DMS79 (cell line): ENCODE measurements at places on chromosomes 7 and 10.

- no peak for DNase-seq
Measured at GRCh38 chr10:94645285-94645684, 38.2 kb upstream of the CYP2C18 start.

DNA sequence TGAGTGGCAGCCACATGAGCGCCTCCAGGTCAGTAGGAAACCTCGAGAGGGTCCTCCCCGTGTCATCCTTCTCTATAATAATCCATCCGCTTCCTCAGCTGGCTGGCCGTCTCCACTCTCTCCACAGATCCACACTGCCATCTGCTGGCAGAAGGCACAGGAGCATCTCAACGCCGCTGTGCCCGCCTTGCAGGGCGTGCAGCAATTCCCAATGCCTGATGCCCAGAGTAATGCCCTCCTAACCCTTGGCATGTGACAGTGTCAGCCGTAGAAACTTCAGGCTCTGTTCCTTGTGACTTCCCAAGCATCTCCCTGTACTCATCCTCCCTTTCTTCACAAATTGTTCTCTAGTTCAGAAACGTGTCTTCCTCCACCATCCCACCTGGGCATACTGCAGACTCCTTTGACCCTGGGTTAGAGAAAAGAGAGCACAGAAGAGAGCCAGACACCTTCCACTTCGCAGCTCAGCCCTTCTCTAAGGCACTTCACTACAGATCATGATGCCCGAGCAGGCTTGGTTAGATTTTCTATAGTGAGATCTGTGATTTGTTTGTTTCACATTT is 70.8 kb downstream of the XPNPEP1 start:
- DNase-seq = no peak

GRCh38 chr10:99619851-99620710 is at the start of gene SLC25A28:
SLC25A28 (minus strand) TSS chr10:99620439; CDS start chr10:99620335, 104 bp downstream.
- peak; percentile 95 for DNase-seq

DNA sequence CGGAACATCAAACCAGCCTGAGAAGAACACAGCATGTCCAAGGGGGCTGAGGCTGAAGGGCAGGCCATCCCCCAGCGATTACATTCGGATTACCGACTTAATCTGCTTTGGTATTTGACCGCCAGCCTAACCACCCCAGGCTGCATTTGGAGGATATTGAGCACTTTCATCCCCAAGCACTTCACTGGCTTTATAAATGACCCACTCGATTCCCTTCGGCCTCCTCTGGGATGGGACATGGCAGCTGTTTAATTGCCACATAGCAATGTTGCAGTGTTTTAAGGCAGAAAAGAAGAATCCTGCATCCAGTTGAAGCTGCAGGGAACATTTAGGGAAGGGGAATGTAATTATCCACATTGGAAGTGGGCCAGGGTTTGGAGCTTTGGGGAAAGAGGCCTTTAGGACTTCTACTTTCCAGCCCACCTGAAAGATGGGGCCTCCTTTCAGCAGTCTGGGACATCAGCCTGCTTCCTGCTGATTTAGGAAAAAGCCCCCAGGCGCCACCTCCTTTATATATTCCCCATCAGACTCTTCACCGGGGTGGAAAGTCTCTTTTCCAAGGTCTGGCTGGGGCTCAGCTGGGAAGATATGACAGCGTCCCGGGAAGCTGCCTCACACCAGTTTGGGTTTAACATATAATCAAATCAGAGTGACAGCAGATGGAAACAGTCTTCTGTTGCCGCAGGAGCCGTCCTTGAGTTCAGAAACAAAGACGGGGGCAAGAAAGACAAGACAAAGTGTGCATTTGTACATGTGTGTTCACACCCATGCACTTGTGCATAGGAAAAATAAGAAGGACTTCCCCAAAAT is 9.2 kb downstream of the DPCD start:
- no peak for DNase-seq

- DNase-seq = no peak
Measured at GRCh38 chr7:98278936-98279335, 2.5 kb upstream of the BRI3 start.

- DNase-seq = no peak
Measured at GRCh38 chr7:140674899-140675701, 2.4 kb downstream of the ADCK2 start.

- no peak for DNase-seq
Measured at GRCh38 chr10:80542053-80542452, 4.4 kb downstream of the SH2D4B start.

DNA sequence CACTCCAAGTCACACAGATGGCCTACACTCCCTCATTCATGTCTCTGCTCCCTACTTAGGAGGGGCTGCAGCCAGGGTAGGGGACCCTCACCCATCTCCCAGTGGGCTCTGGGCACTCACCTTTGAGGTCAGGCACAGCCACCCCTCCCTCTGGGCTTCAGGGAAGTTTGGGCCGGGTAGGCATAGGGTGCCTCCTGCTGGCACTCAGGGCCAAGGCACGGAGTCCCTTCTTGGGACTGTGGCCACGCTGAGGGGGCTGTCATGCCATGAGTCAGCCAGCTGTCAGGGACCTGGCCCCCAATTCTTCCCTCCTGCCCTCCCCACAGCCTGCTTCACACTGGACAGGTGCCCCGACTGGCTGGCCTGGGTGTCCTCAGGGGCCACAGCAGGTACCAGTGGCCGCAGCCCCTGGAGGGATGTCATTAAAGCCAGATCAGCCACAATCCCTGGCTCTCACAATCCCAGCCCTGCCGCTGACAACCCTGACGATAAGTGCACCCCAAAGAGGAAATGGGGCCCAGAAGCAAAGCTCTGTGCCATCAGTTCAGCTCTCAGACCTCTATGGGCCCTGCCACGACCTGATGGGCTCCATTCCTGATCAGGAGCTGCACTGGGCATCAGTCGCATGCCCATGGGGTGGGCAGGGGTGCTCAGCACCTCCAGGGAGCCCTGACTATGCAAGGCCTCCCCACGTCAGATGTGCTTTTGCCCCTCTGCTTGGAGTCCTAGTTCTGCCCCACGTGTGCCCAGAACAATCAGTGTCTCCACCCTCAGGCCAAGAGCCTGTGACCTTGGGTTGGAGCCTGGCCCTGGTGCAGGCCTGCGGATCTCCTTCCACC is 34.1 kb upstream of the RET start:
- DNase-seq = no peak

- DNase-seq = peak; percentile 93
Measured at GRCh38 chr7:26603631-26604030, 260.8 kb downstream of the SKAP2 start.

GRCh38 chr10:74755273-74755672 is 71.1 kb upstream of the KAT6B start:
- DNase-seq = no peak

GRCh38 chr7:122219253-122219865 is 75.3 kb upstream of the AASS start:
- no peak for DNase-seq

DNA sequence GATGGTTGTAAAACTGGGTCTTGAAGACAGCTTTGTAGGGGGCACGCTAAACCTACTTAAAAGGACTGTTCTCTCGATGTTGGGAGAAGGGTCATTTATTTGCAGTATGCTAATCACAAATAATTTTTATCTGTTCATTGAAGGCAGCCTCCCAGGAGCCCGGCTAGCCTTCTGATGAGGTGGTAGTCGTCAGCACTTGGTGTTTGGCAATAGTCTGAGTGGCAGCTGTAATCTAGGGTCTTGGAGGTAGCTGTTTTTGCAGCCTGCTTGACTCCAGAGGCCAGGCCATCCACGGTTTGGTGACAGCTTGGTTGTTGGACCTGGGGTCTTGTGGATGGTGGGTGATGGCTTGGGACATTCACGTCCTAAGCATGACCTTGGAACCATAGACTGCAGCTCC is 2.2 kb downstream of the GTF2IRD1 start:
- no peak for DNase-seq

GRCh38 chr7:135976312-135977006 is 700 bp downstream of the MTPN start:
- DNase-seq = peak; percentile 30

DNA sequence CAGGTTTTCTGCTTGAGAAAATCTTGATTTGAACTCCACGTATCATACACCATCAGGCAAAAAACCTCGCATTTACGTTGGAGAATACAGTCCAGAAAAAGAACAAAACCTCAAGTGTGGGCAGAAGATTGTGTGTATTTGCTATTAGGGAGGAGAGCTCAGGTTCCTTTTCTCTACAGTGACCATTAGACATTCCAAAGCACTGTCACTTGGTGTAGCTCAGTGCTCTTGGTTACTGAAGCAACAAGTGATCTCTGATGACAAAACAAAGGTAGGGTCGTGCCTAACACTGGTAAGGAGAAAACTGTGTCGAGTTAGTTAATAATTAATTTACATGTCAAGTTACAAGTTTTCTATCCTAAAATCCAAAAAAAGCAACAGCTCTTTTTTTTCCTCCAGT is 72.6 kb downstream of the C1GALT1 start:
- no peak for DNase-seq

- no peak for DNase-seq
Measured at GRCh38 chr10:12445701-12446334, 96.5 kb downstream of the CAMK1D start.

- no peak for DNase-seq
Measured at GRCh38 chr10:52438119-52438518, 124.0 kb downstream of the DKK1 start.

DNA sequence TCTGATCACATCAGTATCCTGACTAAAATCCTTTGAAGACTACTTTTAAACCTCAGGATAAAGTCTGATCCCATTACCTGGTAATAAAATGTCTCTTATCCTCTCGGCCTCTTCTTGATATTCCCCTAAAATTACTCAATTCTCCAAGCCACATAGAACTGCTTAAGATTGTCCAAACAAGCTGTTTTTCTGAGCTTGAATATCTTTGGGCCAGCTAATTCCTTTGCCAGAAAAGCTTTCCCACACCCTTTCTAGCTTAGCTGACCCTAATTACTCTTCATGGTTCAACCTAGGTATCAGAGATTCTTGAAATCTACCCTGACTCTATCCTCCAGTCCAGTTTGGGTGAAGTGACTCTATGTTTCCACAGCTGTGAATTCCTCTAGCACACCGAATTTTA is 328.6 kb downstream of the CRPPA start:
- no peak for DNase-seq

- DNase-seq = no peak
Measured at GRCh38 chr7:95342642-95343307, 18.4 kb upstream of the PON1 start.

- DNase-seq = no peak
Measured at GRCh38 chr7:136272934-136273333, 295.8 kb upstream of the MTPN start.

DNA sequence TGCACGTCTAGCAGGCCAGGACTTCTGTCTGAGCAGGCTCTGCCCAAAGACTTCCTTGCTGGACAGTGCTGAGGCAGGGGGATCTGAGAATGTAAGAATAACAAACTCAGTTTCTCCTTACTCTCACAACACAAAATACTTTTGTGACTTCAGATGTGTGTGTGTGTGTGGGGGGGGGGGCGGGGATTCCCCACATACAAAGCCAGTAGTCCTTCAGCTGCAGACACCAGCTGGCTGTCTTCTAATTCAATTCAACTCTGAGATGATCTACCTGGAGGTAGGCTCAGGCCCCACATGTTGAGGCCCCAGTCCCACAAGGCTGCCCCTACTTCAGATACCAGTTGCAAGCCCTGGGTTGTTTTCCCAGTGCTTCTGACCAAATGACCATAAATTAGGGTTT is 4.7 kb upstream of the CXCL12 start:
- no peak for DNase-seq

DNA sequence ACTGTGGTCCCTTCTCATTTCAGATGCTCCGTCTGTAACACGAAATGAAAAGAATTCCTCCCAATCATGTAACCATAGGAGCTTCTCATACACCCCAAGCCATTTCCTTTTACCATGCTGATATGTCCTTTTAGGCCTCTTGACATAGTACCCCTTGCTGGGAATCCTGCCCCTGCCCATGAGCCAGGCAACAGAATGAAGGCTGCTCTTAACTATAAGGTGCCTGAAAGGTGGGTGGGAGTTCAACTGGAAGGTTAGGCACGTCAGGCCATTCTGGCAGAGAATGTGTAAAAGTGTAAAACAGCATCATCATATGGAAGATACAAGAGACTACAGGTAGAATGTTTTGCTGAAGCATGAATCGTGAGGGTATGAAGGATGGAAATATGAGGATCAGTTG is 22.5 kb downstream of the IL2RA start:
- DNase-seq = no peak

- peak; percentile 3 for DNase-seq
Measured at GRCh38 chr7:110210941-110211608, 879.9 kb upstream of the LRRN3 start.

GRCh38 chr7:26857506-26858240 is 6.7 kb downstream of the SKAP2 start:
- DNase-seq = peak; percentile 20

GRCh38 chr10:99975942-99976809 is 33.6 kb downstream of the DNMBP start:
- no peak for DNase-seq

DNA sequence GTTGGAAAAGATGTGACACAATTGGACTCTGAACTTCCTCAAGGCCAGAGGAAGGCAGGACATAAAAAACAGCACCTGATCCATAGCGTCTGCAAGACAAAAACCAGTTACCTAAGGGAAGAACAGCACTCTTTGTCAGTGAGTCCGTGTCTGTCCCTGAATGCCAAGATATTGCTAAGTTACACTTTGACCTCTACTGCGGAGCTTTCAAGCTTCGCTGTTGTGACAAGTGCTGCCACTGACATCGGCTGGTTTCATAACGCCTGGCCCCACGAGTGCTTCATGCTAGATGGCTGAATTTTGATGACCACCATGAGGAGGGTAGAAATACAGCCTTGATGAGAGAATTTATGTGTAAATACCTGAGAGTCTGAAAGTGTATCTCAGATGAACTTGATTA is 49.7 kb upstream of the JAZF1 start:
- DNase-seq = no peak

DNA sequence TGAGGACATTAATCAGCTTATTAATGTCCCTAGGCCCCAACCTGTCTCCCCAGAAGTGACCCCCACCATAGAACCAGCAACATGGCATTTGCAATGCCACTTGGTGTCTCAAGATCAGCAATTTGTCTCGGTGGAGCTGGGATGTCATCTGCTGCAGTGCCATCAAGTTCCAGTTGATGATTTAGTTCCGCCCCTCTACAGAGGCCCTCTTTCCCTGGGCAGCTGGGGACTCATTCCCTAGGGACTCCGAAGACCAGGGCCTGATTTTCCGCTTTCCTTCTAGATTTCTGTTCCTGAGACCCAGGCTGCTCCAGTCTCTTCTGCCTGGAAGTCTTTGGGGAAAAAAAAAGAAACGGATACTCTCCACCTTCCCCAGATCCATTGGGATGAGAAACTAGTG is 122.5 kb upstream of the NANOS1 start:
- DNase-seq = no peak

- no peak for DNase-seq
Measured at GRCh38 chr10:103481974-103482531, 3.0 kb upstream of the CALHM3 start.

DNA sequence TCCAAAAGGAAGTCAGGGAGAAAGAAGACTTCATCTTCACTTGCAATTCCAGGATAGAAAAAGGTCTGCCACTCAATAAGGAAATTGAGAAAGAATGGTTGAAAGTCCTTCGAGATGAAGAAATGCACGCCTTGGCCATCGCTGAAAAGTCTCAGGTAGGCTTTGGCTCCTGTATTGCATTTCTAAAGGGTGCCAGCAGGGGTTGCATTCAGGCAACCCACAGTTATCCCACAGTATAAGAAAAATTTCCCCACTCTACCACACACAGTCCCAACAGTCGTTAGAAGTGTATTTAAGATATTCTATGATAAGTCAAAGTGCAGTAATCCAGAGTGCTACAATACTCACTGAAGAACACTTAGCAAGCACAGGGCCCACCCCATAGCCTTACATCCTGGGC is 93.4 kb upstream of the FGL2 start:
- DNase-seq = no peak

GRCh38 chr10:2469802-2470201 is 597.5 kb upstream of the PFKP start:
- DNase-seq = no peak

- DNase-seq = no peak
Measured at GRCh38 chr7:92423710-92424131, 23.6 kb upstream of the GATAD1 start.
